B cell (primary cell): ENCODE measurements at places on chromosomes 3 and 15. TPM values are rescaled to one million over a fixed set of nuclear protein-coding genes. Genes with fewer than 3 reads are reported as not detected.

DNA sequence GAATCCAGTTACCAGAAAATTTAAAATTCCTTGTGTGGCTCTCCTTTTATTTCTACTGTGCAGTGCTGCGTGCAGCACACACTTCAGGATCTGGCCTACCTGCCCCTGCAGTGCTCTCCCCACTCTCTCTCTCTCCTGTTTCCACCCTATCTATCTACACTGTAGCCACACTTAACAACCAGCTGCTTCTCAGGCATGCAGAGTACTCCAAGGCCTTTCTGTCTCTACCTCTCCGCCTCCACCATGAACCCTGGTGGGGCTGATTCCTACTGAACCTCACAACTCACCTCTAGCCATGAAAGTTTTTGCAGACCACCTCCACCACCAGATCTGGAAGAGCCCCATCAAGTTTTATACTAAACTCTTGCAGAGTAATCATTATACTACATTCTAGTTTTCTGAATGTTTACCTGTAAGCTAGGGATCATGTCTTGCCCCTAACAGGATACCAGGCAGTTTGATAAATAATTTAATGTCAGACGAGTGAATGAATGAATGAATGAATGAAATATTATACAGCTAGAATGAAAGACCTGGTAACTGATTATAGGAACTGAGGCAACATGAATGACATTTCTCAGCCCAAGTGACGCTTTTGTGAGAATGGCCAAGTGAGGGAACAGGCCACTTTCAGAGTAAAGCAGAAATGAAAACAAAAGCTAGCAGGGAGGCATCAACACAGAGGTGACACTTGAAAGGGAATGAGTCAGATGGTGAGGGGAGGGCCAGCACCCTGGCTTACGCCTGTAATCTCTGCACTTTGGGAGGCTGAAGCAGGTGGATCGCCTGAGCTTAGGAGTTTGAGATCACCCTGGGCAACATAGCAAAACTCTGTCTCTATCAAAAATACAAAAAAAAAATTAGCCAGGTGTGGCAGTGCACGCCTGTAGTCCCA lies 363.5 kb downstream of the FOXP1 start:
- no peak for DNase-seq
- H3K4me1 ChIP-seq: peaks cover 24% of the 10 kb centered on the region
- H3K27me3 ChIP-seq: no peaks in the 10 kb centered on the region
- H3K4me3 ChIP-seq: no peak overlapping the region
- no peak overlapping the region for H3K27ac ChIP-seq

GRCh38 chr3:25007974-25008658 lies 419.9 kb upstream of the RARB start:
- H3K4me3 ChIP-seq: no peak overlapping the region
- H3K27me3 ChIP-seq: no peaks in the 10 kb centered on the region
- H3K4me1 ChIP-seq: no peaks in the 10 kb centered on the region
- H3K27ac ChIP-seq: no peak overlapping the region

DNA sequence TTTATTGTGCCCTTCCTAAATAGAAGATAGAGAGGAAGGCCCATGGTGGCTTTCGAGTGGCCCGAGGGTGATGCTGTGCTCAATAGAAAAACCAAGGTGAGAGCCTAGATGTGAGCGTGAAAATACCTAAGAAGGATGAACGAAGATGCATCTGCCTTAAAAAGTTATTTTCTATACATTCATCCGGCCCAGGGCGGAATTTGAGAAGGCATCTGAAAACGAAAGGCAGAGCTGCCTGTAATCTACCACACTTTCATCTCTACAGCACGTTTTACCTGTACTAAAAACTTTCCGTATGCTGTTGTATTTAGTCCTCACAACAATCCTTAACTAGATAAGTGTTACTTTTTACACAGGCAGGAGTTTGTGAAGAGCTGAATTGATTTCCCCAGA lies 1.4 kb downstream of the DUT start:
- H3K4me1 ChIP-seq: peaks cover 10% of the 10 kb centered on the region
- no peak overlapping the region for H3K27ac ChIP-seq
- H3K27me3 ChIP-seq: no peaks in the 10 kb centered on the region
- DNase-seq: no peak
- H3K36me3 ChIP-seq: peaks cover 14% of the 10 kb centered on the region

DNA sequence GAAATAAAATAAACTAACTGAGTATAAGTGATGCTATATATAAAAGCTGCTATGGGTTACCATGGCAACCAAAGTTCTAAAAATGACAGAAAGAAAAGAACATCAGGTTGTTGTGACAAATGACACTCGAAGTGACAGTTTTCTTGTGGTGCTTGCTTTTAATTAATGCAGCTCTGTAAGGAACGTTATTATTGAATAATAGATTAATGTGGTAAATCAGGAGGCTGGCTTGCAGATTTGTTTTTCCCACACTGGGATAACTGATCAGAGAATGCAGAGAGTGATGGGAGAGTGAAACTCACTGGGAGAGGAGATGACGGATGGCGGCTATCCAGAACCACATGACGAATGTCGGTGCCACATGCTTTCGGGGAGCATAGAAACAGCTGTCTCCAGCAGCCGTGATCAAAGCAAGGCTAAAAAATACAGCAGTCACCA lies 207.0 kb upstream of the ATP10A start:
- H3K27me3 ChIP-seq: no peaks in the 10 kb centered on the region
- H3K4me3 ChIP-seq: no peak overlapping the region
- no peaks in the 10 kb centered on the region for H3K36me3 ChIP-seq
- H3K27ac ChIP-seq: no peak overlapping the region

GPR171 gene
- 1.1 and 1.6 TPM in 2 replicates for total RNA-seq

PEX11A gene
- 2.4 and 2.8 TPM in 2 replicates for total RNA-seq
